ENCODE measurements at places on chromosomes 7 and 10.

GRCh38 chr10:74827045-74827441 is 643 bp downstream of the KAT6B start:
- DNase-seq = no peak

GRCh38 chr7:133945497-133945896 is 181.6 kb upstream of the LRGUK start:
- DNase-seq = no peak

DNA sequence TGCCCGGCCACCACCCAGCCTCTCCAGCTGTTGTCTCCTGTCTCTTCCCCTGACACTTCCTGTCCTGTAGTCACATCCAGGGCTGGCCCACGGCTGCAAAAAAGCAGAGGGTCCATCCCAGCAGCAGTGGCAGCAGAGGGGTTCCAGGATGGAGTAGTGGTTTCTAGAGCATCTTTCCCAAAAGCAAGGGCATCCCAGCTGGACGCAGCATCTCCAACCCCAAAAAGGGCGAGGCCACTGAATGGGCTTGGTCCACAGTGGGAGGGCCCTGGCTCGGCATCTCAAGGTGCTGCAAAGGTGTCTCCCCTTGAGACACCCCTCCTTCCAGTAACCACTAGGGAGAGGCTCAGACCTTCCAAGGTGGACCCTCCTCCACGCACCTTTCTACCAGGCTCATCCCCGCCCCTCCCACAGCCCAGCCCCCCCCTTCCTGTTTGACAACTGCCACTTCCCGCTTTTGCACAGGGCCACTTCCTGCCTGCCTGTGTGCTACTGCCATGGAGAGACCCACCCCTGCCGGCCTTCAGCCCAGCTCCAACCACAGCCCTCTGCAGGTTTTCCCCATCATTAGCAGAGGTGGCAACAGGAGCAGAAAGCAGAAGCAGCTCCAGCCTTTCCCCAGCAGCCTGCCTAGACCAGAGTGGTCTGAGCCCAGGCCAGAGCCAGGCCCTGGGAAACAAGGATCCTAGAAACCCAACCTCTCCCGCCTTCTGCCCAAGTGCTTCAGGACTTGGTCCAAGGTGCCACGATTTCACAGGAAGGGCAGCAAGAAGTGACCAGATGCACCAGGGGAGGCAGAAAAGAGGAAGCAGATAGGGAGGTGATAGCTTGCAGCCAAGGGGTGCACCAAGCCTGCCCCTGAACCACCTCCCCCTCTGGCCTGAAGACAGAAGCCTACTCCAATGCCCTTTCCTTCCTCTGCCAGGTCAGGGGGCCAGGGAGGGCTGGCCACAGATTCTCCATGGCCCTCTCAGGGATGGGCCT is 8.6 kb downstream of the CAMK2G start:
- peak; percentile 30 for DNase-seq

DNA sequence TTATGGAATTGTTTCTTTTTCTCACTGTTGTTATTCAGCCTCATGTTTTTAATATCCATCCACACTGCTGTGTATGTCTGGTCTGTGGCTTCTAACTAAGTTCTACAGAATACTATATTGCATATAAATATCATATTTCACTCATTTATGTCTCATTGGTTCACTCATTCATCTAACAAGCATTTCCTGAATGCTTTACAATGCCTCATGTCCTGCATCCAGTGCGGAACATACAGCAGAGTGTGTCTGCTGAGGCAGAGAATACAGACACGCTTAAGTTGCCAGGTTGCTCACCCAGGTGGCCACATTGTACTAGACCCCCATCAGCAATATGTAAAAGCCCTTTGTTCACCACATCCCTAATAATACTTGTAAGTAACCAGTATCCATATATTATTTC is 111.8 kb upstream of the CNTNAP2 start:
- DNase-seq = no peak

GRCh38 chr7:55690-56248 is 136.6 kb upstream of the FAM20C start:
- DNase-seq = no peak

- DNase-seq = no peak
These were observed 630.1 kb downstream of the SORCS1 start for GRCh38 chr10:106534441-106534840.

GRCh38 chr10:97336942-97337831 is 2.7 kb upstream of the FRAT2 start:
- no peak for DNase-seq

GRCh38 chr7:22482503-22482902 is 17.5 kb downstream of the STEAP1B start:
- DNase-seq = no peak

- DNase-seq = no peak
These were observed 396.4 kb upstream of the STEAP1 start for GRCh38 chr7:89757910-89758309.

- no peak for DNase-seq
These were observed 90.9 kb upstream of the PIP4K2A start for GRCh38 chr10:22805304-22805703.

GRCh38 chr7:4800926-4801838 is 25.8 kb downstream of the AP5Z1 start:
- no peak for DNase-seq

DNA sequence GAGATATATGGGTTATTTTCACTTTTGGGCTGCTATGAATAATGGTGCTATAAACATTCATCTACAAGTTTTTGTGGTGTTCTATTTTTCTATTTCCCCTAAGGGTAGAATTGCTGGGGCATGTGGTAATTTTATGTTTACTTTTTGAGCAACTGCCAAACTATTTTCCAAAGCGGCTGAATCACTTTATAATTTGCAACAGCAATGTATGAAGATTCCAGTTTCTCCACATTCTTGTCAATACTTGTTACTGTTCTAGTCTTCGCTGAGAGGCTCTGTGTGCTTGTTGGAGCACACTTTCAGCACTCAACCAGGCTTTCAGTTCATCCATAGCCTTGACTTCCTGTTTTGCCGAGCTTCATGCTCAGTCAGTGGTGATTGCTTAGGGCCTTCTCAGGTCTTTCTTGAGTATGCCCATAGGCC is 39.0 kb downstream of the ADK start:
- no peak for DNase-seq

GRCh38 chr7:123126171-123126570 is 73.6 kb downstream of the SLC13A1 start:
- DNase-seq = no peak

- DNase-seq = no peak
These were observed 1226.7 kb upstream of the LRRN3 start for GRCh38 chr7:109864230-109864629.

Measured in activated CD4-positive, alpha-beta T cell treated with anti-CD3 and anti-CD28 coated beads, Interleukin-2, amount 50 U/mL, for 24 hours (primary cell).